ENCODE measurements at places on chromosomes 11 and 22.
A peak's percentile ranks its signal among the peaks of the same experiment; 100 is the strongest.

DNA sequence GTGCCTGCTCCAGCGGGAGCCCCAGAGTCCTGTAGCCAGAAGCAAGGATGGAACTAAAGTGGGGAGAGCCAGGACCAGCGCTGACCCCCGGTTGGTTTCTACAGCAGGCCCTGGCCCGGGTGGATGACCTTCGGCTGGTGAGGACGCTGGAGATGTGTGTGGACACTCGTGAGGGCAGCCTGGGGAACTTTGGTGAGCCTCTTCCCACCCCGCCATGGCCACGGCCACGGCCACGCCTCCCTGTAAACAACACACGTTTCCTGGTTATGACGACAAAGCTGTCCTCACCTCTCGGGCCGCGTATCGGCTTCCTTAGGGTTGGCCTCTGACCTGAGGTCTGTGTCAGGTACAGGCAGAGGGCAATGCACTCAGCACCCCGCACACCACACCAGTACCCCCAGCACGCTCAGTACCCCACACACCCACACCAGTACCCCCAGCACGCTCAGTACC is 4.1 kb downstream of the LRRC56 start:
- no peak for DNase-seq

DNA sequence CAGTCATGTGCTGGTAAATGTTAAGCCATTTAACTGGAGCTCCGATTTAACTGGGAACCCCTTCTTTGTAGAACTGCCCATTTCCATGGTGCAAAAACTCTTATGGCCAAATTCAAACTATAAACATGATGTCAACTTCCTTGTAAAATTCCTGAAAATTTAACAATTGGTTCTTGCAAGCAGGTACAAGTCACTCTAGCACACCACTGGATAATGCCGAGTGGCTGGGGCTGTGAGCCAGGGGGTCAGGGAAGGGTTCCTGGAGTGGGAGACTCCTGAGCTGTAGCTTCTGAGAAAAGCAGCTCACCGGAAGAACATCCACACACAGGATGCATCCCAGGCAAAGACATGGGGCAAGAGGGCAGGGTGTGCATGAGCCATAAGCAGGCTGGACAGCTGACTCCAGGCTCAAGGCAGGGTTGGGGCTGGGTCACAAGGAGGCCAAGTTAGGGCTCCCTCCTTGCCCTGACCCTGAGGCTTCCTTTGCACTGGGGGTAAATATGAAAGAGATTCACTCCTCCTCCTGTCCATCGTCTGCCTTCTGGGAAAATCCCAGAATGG is 18.2 kb downstream of the P2RY2 start:
- DNase-seq = no peak

GRCh38 chr11:76236092-76236999 is 30.0 kb upstream of the WNT11 start:
- peak; percentile 46 for DNase-seq

GRCh38 chr11:119979701-119980100 is 158.2 kb downstream of the TRIM29 start:
- DNase-seq = no peak

- no peak for DNase-seq
Observed at GRCh38 chr11:104279587-104279986, 115.6 kb upstream of the PDGFD start.

DNA sequence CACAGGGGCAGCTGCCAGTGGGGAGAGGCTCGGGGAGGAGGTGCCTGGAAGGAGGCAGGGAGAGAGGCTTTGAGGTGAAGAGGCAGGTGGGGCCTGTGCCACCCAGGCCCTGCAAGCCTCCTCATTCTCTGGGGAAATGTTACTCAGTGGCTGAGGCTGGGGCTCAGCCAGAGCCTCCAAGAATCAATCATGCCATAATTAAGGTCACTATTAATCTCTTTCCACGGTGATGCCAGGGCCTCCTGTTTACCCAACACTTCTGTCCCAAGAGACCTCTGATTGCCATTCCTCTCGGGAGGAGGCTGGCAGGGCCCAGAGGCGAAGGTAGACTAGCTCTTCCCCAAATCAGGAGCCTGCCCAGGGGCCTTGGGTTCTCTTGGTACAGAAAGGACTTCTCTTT is 38.4 kb downstream of the GDPD5 start:
- no peak for DNase-seq

DNA sequence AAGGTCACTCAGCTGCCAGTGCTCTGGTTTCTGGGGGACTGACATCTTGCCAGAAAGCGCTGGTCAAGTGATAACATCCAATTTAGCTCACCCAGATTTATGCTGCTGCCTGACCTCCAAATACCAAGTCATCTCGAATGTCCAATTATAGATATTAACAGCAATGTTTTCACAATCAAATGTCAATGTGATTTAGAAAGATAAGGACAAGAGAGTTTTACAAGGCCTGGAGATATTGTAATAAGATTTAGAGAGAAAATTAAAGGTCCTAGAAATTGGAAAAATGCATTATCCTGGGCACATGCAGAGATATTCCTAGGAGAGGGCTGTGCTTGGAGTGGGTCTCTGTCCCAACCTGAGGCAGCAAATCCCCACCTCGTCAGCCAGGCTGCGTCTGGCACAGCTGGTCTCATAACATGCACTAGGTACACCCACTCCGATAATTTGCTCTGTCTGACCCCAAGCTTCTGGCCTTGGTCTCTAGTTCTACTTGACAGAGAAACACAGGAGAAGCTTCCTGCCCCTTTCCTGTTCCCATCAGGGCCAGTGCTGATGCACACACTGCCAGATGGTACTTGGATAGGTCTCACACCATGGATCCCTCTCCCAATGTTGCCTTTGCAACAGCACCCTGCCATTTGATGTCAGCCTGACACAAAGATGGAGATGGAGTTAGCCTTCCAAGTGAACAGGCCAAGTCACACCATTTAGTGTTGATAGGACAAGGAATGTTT is 28.6 kb downstream of the USH1C start:
- DNase-seq = no peak

DNA sequence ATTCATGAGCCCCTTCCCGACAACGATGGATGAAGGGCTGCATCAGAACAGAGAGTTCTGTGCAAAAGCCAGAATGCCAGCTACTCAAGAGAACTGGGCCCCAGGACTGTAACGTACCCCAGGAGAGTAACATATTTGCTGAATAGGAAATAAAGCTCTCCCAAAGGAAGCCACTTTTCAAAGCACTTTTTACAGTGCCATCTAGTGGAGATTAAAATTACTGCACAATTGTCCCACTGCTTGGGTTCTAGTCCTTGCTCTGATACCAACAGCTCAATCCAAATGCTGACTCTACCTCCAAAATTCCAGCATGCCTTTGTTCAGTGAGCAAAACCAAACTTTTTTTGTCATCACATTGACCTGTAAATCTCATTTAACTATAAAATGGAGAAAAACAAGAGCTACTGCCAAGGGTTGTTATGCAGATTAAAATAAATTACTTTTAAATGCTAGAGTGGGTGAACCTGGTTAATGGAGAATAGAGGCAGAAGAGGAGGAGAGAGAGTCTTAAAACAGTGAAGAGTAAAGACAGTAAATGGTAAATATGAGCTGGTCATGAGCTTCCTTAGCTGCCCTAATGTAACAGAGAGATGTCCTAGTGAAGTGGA is 87.6 kb upstream of the FSHB start:
- DNase-seq = no peak

DNA sequence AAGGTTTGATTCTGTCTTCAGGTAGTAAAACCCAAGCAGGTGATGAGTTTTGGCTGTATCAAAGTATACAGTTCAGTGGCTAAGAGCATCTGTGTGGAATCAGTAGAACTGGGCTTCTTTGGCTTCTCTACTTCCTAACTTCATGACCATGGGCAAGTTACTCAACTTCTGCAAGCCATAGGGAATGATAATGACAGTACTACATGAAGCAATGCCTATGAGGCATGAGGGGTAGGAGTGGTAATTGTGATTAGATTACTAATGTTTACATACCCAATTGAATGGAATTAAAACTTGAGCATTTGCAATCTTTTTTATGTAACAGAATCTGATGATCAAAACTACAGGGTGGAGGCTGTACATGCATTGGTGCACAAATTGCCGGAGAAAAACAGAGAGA is 164.3 kb downstream of the PGR start:
- DNase-seq = no peak

GRCh38 chr11:118417801-118418200 is 16.4 kb downstream of the ATP5MG start:
- no peak for DNase-seq

DNA sequence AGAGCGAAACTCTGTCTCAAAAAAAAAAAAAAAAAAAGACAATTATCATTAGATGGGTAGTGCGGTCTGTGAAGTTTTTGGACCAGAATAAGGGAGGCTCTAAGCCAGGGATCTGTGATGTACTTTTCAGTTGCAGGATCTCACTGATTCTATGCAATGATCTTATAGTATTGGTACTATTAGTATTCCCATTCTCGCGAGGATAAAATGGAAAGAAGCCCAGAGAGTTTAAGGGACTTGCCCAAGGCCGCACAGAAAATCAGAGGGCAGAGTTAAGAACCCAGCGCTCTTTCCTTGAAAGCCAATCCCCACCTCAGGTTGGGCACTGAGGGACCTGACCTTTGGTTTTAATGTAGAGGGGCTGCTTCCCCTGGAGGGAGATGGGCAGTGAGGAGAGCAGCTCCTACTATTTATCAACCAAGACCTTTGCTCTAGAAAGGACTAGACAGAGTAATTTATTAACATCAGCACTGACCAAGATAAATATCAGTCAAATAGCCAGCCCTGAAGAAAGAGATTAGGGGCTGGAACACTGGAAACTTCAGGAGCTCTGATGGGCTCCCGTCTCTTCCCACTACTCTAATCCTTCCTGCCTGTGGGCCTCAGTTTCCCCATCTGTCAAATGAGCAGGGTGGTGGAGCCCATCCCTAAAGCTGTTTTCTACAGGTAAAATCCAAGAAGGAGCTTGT is 6.0 kb downstream of the NIPSNAP1 start:
- no peak for DNase-seq

DNA sequence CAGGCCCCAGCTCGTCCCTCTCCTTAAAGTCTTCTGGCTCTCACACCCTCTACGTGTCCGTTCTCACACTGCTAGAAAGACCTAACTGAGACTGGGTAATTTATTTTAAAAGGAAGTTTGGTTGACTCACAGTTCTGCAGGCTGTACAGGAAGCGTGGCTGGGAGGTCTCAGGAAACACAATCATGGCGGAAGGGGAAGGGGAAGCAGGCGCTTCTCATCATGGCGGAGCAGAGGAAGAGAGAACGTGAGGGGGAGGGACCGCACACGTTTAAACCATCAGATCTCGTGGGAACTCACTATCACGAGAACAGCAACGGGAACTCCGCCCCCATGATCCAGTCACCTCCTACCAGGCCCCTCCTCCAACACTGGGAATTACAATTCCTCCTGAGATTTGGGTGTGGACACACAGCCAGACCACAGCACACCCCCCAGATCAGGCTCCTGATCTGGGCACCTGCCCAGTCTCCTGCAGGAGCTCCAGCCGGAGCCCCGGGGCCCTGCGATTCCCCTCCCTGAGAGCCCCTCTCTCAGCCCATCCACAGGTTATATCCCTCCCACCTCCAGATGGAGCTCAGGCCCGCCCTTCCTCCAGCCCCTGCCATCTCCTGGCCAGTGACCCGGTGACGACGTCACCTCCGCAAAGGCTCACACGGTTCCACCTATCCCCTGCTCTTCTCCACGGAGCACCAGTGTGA is 170.2 kb downstream of the BRD1 start:
- peak; percentile 76 for DNase-seq

DNA sequence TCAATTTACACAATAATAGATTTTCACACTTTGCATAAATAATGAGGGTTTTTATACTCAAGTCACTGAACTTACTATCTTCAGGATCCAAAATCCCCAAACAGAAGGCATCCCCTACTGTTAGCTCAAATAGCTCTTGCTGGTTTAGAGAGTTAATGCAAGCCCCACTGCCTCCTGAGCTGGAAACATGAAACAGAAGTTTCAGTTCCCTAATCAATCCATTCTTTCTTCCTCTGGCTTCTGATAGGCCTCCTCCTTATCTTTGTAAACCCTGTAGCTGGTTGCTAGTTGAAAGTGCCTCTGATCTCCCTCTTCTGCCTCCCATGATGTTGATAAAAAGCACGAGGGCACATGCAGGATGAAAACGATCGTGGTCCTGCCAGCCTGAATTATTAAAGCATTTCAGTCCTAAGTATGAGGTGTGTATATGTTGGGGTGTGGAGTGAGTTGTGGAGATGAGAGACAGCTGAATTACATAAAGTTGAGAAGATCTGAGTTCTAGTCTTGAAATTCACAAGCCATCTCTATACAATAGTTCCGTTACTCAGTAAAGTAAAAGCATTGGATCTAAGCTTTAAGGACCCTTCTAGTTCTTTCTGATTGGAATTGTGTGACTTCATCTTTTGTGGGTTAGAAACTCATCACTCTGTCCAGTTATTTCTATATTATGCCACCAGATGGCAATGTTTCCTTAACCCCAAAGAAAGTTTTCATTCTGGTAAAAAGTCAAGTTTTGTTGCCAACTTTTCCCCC is 35.0 kb upstream of the EHF start:
- no peak for DNase-seq

DNA sequence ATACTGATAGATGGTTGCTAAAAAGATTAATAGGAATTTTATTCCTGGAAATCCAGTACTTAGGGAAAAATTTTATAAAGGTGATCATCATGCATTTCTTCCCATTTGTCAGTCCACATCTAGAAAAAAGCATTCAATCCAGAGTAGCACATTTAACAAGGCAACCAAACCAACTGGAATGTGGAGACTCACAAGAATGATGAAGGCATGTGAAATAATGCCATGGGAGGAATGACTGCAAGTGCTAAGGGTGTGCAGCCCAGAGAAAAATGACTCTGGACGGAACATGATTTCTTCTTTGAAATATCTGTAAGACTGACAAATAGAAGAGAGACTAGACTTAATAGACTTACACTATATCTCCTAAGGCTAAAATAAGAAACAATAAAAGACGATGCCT is 33.8 kb downstream of the BLID start:
- DNase-seq = no peak

DNA sequence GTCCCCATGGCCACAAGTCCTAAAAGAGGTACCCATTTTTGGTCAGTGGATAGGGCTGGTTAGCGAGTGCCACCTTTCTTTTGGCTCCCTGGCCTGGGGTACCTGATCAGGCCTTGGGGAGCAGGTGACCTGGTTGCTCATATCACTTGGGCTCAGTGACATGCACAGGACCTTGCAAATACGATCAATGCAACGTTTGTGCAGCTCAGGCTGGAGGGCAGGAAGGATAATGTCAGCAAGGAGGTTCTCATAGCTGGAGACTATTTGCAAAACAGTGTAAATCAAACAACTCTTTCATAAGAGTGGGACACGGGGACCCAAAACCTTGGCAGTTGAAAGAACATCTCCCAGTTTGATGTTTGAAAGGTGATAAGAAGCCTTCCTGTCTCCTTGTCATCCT is 127.4 kb upstream of the CADM1 start:
- no peak for DNase-seq

DNA sequence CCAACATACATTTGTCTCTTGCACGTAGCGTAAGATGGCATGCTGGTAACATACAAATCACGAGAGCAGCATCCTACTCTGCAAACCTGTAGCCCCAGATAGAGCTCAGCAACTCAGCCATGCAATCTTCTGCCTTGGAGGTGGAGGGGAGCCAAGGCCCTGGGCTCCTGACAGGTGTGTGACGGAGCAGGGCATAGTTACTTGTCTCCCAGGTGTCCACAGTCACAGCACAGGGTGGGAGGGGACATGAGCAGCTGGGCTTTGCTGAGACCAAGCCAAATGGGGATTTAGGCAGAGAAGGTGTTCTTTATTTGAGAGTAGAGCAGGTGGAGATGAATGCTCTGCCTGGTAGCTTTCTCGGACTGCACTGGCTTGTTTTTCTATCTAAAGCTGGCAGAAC is 111.7 kb downstream of the TEAD1 start:
- no peak for DNase-seq

Data from activated naive CD4-positive, alpha-beta T cell treated with Interleukin-2 at 50 U/mL for 16 hours (primary cell).